Gastrocnemius medialis (tissue), 4 donors: ENCODE measurements at places on chromosomes 1 and 21.
A peak's percentile ranks its signal among the peaks of the same experiment; 100 is the strongest.

DNA sequence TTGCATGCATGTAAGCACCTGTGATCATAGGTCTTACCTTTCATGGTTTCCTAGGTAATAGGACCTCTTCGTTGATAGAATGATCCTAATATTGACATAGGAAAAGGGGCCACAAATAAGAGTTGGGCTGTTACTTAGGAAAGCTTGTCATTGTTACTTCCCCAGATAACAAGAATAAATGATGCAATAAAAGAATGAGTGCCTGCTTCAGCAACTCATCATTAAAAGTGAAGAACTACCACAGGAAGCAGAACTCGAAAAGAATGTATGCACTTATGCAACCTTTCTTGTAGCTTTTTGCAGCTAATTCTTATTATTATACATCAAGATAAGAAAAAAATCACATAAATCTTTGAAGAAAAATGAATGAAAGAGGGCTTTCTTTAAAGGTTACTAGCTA is 548.6 kb downstream of the LTN1 start:
- no peak for DNase-seq

DNA sequence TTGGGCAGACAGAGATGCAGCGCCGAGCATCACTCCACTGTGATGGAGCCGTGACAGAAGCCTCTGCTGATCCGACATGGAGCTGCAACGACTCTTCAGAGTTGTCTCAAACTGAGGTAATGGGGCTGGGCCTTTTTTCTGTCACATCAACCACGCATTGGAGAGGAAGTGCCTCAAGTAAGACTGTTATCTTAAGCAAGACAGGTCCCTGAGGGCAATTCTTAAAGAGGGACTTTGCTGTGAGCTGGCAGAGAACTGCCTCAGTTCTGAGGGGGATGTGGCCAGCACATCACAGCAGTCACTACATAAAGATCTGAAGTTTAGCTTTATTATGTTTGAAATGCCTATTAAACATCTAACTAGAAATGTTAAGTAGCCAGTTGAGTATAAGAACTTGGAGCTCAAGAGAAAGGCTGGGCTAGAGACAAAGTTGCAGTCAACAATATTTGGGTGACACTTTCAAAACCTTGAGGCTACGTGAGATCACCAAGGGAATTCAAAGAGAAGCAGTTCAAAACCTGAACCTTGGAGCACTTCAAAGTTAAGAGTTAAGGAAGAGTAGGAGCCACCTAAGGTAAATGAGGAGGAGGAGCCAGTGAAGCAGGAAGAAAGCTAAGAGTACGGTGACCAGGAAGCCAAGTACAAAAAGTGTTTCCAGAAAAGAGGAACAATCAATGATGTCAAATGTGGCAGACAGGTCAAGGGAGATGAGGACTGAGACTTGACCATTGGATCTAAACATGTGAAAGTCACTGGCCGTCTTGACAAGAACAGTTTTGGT is 54.2 kb upstream of the BCL9 start:
- no peak for DNase-seq

GRCh38 chr1:153805042-153805745 is 30.0 kb downstream of the SLC27A3 start:
- DNase-seq = peak; percentile 70

GRCh38 chr1:110205156-110205555 is 5.0 kb upstream of the KCNC4 start:
- no peak for DNase-seq

DNA sequence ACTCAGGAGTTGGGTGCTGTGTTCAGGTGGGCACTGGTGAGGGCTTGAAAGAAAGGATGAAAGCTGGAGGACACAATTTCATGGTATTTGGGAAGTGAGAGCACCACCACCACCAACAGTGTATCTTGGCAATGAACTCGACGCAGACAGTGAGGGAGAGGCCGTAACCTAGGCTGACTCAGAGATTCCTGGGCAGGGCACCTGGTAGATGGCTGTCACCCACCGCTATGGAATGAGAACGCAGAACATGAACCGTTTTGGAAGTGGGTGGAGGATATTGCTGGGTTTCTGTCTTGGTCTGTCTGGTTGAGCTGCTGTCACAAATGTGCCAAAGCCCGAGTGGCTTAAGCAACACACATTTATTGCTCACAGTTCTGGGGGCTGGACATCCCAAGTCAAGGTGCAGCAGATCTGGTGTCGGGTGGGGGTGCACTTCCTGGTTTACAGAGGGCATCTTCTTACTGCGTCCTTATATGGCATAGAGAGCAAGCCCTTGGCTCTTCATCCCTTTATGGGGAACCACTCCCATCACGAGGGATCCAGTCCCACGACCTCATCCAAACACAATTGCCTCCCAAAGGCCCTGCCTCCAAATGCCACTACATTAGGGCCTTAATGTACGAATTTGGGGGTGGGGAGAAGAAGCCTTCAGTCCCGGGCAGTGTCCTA is 246.3 kb downstream of the SIPA1L2 start:
- no peak for DNase-seq

DNA sequence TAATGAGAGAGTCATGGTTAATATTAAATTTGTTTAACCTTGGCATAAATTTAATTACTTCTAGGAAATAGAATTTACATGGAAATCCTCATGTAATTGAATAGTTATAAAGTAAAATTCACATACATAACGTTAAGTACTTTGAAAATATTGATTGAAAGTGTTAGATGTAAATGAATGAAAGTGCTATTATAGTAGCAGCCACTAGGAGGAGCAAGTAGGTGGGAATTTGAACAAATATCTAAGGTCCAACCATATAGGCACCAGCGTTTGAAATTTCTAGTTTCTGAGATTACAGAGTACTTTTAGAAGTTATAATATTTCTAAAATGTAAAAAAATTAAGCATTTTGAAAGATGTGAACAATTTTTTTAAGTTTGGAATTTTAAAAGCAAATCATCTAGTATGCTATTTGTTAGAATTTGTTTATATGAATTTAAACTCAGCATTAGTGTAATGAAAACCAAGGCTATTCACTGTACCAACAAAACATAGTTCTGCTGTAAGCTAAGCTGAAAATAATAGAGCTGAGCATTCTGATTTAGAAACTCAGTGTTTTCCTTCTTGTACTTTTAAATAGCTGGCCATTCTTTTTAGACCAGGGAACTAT is 3.3 kb downstream of the B3GALT2 start:
- no peak for DNase-seq

DNA sequence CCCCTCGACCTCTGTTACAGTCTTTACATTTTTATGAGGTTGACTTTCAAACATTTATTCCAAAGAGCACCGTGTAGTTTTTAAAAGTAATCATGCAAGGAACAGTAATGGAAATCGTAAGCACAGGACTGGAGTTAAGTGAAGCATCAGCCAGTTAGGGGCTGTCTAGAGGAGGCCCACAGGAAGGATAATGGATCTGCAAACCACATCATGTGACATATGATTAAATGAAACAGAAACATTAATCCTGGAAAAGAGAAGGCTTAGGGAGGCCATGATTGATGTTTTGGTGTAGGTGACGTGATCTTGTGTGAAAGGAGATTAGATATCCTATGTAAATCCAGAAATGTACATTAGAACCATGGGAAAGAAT is 25.0 kb downstream of the RGS7 start:
- no peak for DNase-seq

DNA sequence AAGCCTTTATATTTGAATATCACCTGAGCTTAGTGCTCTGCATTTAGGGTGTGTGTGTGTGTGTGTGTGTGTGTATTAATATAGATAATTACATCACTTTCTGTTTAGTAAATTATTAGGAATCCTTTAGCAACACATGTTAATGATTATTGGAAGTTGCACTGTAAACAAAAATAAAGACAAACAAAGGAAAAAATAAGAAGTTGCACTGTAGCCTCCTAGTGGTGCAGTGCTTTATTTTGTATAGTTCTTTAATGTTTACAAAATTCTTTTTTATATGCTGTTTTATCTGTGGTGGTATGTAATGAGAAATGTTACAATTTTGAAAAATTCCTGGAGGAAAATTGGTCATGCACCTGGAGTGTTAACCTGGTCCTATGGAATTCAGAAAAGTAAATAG is 69.2 kb downstream of the UBE4B start:
- DNase-seq = no peak

- DNase-seq = no peak
Observed at GRCh38 chr1:99992760-99993467, 23.1 kb downstream of the SLC35A3 start.

DNA sequence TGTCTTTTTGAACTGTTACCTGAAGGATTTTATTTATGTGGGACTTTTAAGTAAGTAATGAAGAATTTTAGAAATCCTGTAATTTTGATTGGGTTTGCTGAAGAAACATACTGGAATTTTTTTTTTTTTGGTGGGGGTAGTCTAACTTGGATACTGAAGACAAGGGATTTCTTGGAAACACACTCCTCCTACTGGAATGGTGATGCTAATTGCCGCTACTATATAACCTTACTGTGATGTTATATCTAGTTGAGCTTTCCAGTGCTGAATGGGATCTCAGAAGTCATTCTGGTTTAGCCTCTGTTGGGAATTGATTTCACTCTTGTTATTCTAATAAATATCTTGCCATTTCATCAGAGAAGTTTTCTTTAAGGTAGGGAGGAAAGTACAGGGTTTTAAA is 8.4 kb downstream of the PPP2R5A start:
- no peak for DNase-seq

DNA sequence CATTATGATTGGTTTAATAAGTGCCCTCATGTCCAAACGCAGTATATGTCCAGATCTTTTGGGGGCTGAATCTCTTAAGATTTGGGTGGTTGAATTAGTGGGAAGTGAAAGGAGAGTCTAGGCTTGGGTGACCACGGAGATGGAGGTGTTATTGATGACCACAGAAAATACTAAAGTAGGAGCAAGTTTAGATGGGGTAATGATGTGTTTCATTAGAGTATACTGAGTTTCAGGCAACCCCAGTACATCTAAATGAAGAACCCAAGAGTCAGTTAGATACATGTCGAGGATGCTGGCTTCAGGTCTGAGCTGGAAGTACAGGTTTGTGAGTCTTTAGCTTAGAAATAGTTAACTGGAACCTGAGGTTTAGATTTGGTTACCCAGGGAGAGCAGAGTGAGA is 6.5 kb upstream of the ZZZ3 start:
- DNase-seq = no peak

- DNase-seq = no peak
Observed at GRCh38 chr1:156121457-156121856, 6.9 kb downstream of the LMNA start.

DNA sequence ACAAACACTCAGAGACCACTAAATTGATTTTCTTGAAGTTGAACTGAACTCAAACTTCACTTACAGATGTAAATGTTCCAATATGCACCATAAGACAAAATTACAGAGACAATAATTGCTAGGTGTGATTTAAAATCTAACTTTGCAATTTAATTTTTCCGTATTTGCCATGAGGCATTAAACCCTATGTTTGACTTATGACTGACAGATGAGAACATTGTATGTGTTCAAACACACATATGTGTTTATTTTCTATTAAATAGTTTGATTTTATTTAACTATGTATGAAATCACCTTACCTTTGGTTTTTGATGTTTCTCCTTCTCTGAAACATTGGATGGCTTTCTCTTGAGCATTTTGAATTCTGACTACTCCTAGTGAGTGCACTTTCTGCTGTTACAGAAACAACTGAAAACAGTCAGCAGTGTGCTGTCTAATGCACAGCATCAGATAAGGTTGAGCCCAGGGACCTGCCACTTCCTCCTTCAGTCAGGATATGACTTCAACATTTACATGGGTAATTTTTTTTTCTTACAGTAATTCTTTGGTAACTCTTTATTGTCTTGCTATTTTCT is at the start of gene SAMSN1:
Gene SAMSN1, minus strand, starts transcription at position 410 of the 575 bp plus-strand sequence. Its CDS starts 54 bp downstream, at position 356.
- no peak for DNase-seq

GRCh38 chr1:76229279-76230005 is 154.9 kb downstream of the ST6GALNAC3 start:
- no peak for DNase-seq

- DNase-seq = no peak
Observed at GRCh38 chr21:26284531-26284930, 114.0 kb upstream of the APP start.

DNA sequence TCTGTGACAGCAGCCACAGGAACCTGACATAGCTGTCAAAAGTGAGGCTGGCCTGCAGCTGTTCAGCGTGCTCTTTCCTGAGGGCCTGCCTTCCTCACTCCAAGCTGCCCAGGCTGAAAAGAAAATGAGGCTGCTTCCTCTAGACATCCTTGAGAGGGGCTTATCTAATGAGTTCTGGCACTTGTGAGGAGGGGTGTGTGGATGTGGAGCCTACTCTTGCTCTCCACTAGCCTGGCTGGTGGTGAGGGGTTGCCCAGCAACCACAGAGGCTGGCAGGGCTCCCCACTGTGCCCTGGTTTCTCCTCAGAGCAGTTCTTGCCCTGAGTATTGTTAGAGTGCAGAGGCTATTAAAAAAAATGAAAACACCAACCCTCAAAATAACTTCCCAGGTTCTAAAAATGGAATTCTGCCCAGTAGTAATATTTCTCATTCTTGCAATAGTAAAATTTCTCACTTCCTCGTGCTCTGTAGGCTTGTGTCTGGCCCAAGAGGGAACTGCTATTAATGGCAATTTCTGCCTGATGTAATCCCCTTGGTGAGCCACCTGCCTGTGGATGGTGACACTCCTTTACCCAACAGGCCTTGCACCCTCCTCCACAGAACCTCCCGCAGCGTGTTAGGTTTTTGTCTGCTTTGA is 52.6 kb upstream of the EPS8L3 start:
- DNase-seq = no peak

DNA sequence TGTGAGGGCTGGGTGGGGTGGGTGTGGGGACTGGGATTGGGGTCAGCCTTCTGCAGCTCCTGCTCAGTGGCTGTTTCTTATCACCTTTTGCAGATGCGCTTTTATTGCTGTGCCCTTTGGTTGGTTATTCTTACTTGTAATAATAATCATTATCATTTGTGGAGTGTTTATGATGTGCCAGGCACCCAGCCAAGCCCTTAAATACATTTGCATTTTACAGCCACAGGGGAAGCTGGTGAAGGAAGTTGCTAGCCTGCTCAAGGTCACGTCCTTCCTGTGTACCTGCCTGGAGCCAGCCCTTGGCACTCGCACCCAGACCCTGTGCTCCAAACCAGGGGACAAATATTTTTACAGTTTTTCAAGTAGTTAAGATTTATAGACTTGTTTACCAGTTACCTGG is 144.0 kb downstream of the PGBD5 start:
- no peak for DNase-seq

GRCh38 chr1:22814176-22815042 is 103.8 kb downstream of the EPHB2 start:
- no peak for DNase-seq

GRCh38 chr1:218479436-218480115 is 134.4 kb downstream of the TGFB2 start:
- DNase-seq = no peak
